ENCODE measurements at places on chromosomes 2 and 18. TPM values are rescaled to one million over a fixed set of nuclear protein-coding genes. Genes with fewer than 3 reads are reported as not detected.

GRCh38 chr2:230811508-230811907 is 53.2 kb upstream of the ITM2C start:
- no peak for DNase-seq

DNA sequence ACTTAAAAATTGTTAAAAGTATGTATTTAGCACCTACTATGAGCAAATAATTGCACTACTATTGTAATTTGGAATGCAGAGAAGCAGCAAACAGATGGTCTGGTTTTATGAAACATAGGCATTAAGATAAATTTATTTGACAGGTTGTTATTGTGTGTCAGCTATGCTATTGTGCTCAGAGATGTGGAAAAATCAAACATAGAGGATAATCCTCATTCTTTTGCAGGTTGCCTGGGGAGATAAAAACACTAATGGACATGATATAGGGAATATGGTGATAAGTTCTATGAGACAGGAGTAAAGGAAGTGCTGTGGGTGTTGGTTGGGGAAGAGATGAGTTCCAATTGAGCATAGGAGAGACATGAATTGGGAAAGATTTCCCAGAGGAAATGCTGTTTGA is 71.3 kb downstream of the PPP1R1C start:
- DNase-seq: no peak

DNA sequence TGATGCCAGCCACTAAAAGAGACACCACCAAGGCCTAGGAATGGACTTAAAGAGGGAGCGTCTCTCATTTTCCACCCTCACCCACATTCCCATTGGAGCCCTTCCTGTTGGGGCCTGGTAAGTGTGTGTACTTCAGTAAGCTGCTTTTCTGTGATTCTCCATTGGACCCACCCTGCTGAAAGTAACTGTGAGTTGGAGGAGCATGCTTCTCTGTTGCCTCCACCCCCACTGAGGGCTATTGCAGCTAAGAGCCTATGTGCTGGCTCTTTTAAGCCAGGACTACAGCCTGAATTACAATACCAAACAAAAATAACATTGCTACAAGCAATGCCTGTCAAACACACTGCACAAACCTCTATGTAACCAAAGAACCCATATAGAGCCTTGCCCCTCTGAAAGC is 81.1 kb downstream of the TRABD2A start:
- DNase-seq: no peak

GRCh38 chr2:239268082-239268481 is 132.7 kb downstream of the HDAC4 start:
- no peak for DNase-seq

DNA sequence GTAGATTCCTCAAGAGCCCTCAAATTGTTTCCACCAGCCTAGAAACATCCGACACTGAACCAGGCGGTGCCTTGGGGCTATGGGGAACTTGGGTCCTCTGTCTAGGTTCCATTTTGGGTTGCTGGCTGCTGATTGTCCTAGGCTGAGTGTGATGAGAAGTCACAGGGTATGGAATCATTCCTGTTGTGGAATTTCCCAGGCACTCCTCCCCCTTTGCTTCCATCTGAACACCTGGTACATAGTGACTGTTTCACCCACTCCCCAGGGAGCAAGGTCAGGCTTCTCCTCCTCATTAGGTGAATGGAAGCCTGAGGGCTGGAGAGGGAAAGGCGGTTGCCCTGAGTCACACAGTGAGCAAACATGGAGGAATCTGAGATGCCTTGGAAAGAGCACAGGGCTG is 4.5 kb downstream of the KIF3C start:
- DNase-seq: no peak

DNA sequence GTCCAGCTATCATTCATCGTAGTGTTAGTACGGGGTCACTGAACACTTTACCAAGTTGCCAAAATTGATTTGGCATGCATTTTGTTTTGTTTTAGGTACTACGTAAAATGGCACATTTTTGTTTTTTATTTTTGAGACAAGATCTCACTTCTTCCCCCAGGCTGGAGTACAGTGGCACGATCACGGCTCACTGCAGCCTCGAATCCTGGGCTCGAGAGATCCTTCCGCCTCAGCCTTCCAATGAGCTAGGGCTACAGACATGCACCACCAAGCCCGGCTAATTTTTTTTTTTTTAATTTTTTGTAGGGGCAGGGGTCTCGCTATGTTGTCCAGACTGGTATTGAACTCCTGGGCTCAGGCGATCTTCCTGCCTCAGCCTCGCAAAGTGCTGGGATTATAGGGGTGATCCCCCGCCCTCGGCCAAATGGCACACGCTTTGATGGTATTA is 786 bp downstream of the TAF1B start:
- DNase-seq: no peak

DNA sequence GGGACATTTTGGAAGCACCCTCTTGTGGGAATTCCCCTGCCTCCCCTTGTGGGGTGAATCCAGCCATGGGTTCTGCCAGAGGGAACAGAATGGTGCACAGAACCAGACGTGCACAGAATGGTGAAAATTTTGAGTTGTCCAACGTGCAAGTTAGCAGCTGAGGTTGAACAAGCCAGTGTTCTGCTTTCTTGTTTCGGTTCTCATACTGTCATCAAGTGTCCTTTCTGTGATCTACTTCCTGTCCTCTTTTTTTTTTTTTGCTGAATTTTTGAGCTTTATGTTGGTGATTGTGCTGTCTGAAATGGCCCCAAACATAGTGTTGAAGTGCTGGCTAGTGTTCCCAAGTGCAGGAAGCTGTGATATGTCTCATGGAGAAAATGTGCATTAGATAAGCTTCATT is 21.5 kb upstream of the REEP1 start:
- peak; percentile 53 for DNase-seq

DNA sequence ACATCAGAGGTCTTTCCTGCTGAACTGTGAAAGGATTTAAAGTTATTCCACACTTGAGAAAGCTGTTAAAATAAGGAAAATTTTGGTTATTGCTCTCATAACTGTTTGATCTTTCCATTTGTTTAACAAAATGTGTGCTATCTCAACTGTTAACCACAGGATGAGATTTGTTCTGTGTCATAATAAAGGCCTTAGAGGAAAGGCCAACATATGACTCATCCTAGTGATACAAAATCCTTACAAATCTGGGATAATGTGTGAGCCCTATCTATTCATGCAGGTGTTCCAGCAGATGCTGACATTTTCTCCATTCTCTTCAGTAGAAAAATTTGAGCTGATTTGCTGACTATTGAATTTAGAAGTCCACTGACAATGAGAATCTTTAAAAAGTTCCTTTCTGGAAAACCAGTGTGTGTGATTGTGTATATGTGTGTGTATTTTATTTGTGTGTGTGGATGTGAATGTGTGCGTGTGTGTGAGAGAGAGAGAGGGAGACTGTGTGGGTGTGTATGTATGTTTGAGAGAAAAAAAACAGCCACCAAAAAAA is 1111.9 kb upstream of the GYPC start:
- no peak for DNase-seq

REG3A gene
- total RNA-seq: not detected

ZSWIM2 gene
- not detected for total RNA-seq

PARD6G gene
- total RNA-seq: not detected

NCOA1 gene
- 48.5 TPM for total RNA-seq
